CD4-positive, alpha-beta T cell treated with Interleukin-6 at 100 ng/mL for 8 hours (primary cell): ENCODE measurements at places on chromosomes 7 and 10.

DNA sequence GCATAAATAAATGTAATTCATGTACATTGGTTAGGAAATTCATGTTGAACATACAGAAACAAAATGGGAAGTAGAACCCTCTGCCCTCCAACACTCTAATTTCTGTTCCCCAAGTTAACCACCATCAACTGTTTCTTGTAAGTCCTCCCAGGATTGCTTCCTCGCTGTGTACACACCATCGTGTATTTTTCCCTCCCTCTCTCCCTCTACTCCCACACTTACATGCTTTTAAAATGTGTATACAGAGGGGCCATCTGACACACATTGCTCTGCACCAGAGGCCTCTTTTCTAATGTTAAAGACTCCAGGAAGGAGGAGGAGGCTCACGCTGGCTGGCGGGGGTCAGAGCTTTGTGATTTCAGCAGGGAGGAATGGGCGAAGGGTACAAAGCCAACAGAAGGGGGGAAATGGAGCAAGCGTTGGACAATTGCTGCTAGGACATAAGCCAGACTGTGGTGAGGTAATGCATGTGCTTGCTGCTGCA, 1.9 kb upstream of the EPHA1 start:
- no peak for DNase-seq

DNA sequence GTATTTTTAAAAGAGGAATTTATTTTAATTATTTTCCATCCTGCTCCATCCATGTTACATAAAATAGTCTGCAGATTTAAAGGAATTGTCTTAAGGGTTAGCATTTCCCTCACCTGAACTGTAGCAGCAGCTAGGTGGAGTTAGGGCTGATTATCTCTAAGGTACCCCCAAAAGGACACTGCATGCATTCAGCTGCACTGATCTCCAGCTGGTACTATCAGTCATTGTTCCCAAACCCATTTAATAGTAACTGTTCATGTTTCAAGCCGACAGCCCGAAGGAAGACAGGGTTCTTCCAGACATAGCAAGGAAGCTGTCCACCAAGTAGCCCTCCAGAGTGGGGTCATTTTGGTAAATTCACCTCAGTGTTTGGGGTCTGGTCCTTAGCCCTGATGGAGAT, 48.7 kb downstream of the FAM171A1 start:
- DNase-seq: no peak

DNA sequence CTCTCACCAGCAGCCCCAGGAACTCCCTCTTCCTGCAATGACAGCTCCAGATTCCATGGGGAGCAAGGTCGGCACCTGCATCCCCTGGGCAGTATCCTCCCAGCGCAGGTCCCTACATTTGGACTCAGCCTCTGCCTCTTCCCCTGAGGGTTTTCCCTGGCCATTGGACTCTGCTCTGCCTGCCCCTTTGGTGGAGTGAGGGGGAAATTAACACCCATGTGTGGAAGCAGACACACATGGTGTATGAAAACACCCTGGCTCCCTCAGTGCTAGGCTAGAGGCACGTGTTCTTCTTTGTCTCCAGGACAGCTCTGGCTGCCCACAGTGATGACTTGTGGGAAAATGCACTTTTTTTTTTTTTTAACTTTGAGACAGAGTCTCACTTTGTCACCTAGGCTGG, 8.4 kb downstream of the PRF1 start:
- no peak for DNase-seq

DNA sequence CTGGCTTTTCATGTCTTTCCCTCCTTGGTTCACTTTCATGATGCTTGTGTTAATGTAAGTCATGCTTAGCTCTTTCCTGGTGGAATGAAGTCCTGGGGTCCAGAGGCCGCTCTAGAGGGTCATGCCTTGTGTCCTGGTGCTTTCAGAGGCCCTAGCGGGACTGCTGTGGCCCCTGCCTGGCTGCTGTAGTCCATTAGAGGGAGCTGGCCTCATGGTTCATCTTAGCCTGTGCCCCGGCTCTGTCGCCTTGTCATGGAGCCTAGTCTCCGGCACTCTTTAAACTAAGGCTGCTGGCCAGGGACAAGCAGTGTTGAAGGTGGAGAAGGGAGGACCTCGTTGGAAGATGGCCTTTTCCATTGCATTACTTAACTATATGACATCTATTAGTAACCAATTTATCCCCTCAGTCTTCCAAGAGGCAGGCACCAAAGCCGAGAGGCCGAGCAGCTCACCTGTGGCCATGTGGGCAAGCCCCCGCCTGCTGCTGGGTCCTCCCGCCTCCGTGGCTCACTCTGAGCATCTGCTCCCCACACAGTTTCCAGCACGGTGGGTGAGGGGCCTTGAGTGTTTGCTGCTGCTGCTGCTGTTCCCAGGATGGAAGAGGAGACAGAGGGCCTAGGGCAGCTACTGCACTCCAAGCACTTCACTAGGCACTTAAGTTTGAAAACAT, 5.0 kb upstream of the NDUFB2 start:
- DNase-seq: no peak
